Dorsolateral prefrontal cortex (tissue), 122 donors: ENCODE measurements at places on chromosomes 6 and 20. TPM values are rescaled to one million over a fixed set of nuclear protein-coding genes. Genes with fewer than 3 reads are reported as not detected.

The FILIP1 gene
- 4.4 TPM for total RNA-seq

The FOXC1 gene
- 7.0 TPM for total RNA-seq

The MUCL3 gene
- not detected for total RNA-seq

The CST7 gene
- not detected for total RNA-seq

The SLC22A1 gene
- 2.8 TPM for total RNA-seq

The GSTA3 gene
- not detected for total RNA-seq

The METTL24 gene
- 7.4 TPM for total RNA-seq

The FAM162B gene
- 13.6 TPM for total RNA-seq

The SLC22A16 gene
- total RNA-seq, result 0.44 TPM

The MYO6 gene
- 83.3 TPM for total RNA-seq

The ZNF334 gene
- 14.1 TPM for total RNA-seq

The NFATC2 gene
- 7.3 TPM for total RNA-seq

The OPRM1 gene
- total RNA-seq, result 25.2 TPM

The TNXB gene
- 27.3 TPM for total RNA-seq

The BIRC7 gene
- not detected for total RNA-seq

The SLC17A2 gene
- total RNA-seq, result not detected

The SLC26A8 gene
- total RNA-seq, result 6.3 TPM

The SAMD3 gene
- total RNA-seq, result 2.7 TPM

The PNLDC1 gene
- total RNA-seq, result 2.5 TPM

The MUC21 gene
- not detected for total RNA-seq

The COL9A1 gene
- 10.0 TPM for total RNA-seq

The GMPR gene
- 17.2 TPM for total RNA-seq

The LBP gene
- not detected for total RNA-seq

The NTSR1 gene
- total RNA-seq, result 1.6 TPM

The EXOC2 gene
- total RNA-seq, result 25.7 TPM

The CENPW gene
- total RNA-seq, result 5.4 TPM

The EYA2 gene
- total RNA-seq, result 5.2 TPM

The NECAB3 gene
- total RNA-seq, result 75.1 TPM

The BMP7 gene
- total RNA-seq, result 45.4 TPM

The SLC35F1 gene
- 36.0 TPM for total RNA-seq

The CLPSL1 gene
- 0.98 TPM for total RNA-seq

The KCNS1 gene
- total RNA-seq, result 64.9 TPM

The SNAI1 gene
- total RNA-seq, result 0.69 TPM

The TRPC4AP gene
- total RNA-seq, result 64.7 TPM

The MBOAT1 gene
- total RNA-seq, result 3.7 TPM

The KIAA1755 gene
- 67.5 TPM for total RNA-seq

The DEFB112 gene
- not detected for total RNA-seq

The STK38 gene
- total RNA-seq, result 14.8 TPM

The DEFB132 gene
- not detected for total RNA-seq

The DTD1 gene
- total RNA-seq, result 32.2 TPM

The EYS gene
- total RNA-seq, result 0.20 TPM

The CST5 gene
- not detected for total RNA-seq

The EFCAB8 gene
- not detected for total RNA-seq

The IFNGR1 gene
- total RNA-seq, result 42.0 TPM

The AGPAT4 gene
- total RNA-seq, result 57.3 TPM

The ADIG gene
- not detected for total RNA-seq

The DEFB119 gene
- not detected for total RNA-seq

The MOCS1 gene
- 28.1 TPM for total RNA-seq

The HMGCLL1 gene
- 34.3 TPM for total RNA-seq

The RING1 gene
- 44.1 TPM for total RNA-seq

The IL17F gene
- total RNA-seq, result not detected

The TUBB1 gene
- total RNA-seq, result not detected

The CLVS2 gene
- total RNA-seq, result 53.9 TPM

The MAS1 gene
- total RNA-seq, result 8.2 TPM

The CEP57L1 gene
- total RNA-seq, result 23.5 TPM

The LHFPL5 gene
- total RNA-seq, result 10.4 TPM

The CCN6 gene
- not detected for total RNA-seq

The SIGLEC1 gene
- total RNA-seq, result 1.5 TPM

The TTLL9 gene
- 5.8 TPM for total RNA-seq

The PRSS35 gene
- 0.45 TPM for total RNA-seq
